ENCODE measurements at places on chromosomes 6 and 20. TPM values are rescaled to one million over a fixed set of nuclear protein-coding genes. Genes with fewer than 3 reads are reported as not detected.

The HLA-DPA1 gene
- 54.3 TPM for total RNA-seq

The XKR7 gene
- not detected for total RNA-seq

DNA sequence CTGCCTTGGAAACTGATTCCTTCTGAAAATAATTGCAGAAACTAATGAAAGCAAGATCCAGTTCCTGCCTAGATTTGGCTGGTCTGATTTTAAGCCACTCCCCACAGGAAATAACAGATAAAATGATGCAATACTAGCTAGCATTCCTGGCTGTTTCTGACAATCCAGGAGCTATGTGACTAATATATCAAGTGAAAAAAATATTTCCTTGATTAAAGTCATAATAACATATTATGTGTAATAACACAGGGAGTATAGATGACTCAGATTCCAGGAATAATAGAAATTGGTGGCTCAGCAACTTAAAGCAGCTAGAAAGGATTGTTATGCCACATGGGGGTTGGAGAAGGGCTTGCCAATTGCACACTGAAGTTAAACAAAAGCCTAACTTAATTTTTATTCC, 182.7 kb upstream of the SALL4 start:
- no peak for DNase-seq

- DNase-seq: no peak
Observed at GRCh38 chr6:105880030-105880492, 206.1 kb upstream of the PRDM1 start.
